Right renal cortex interstitium (tissue), 3 donors: ENCODE measurements at places on chromosomes 5 and 9.

DNA sequence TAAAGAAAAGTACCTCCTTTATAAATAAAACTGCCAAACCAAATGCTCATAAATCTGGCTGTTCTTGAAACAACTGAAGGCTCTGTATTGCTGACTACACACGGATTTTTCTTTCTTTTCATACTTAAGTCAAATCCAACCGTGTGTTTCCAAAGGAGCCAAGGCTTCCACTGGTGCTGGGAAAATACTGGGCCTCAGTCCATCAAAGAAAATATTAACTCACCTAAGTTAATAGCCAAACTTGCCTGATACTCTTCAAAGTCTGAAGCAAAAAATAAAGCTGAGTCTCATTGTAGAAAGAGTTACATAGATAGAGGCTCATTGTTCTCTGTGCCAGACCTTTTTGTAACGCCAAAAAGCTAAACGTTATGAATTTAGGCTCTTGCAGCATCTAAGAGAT is 350.4 kb upstream of the CDH9 start:
- DNase-seq = no peak

DNA sequence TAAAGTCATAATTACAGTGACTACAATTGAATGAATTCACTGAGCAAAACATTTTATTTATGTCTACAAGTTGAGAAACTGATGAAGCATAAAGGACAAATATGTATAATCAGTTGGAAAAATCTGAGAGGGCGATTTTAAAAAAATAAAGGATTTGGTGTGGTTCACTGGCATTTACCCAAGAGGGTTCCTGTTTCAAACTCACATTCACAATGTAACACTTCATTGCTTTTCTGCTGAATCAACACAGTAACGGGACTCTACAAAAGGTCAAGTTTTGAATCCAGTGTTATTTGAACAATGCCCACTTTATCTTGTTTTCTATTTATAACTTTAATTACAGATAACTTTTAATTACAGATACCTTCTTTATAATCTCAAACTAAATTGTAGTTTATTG is 138.6 kb downstream of the NUDT12 start:
- DNase-seq = no peak

DNA sequence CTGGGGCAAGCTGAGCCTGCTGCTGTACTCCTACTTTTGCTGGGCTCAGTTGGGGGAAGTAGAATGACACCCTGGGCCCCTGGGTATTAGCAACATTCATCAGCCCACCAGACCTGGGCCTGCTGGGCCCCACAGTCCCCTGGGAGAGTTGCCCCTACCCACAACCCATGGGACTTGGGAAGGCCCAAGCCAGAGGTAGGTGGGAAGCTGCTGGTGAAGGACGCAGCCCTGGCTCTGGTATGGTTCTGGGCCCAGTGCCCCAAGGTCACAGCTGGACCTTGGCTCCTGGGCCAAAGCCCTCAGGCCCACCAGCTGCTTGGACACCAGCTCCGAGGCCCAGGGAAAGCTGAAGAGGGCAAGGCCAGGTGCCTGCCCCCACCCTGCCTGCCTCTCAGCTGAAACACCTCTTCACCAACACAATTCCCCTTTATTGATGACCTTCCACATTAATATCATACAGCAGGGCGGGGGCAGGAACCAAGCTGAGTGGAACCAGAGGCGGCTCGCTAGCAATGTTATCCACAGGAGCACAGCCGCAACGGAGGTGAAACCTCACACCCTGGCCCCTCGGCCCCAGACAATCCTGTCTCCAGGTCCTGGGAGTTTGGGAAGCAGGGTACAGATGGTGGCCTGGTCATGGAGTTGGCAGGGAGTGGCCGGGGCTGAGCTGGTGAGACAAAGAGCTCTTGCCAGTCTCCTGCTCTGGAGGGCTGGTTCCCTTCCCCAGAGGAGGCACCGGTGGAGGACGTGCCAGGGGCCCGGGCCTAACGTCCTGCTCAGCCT is 13.7 kb downstream of the DOLPP1 start:
- no peak for DNase-seq

- DNase-seq = no peak
Measured at GRCh38 chr9:38687389-38687842, 32.5 kb downstream of the FAM240B start.

GRCh38 chr5:5061836-5062235 is 78.3 kb upstream of the ADAMTS16 start:
- no peak for DNase-seq

DNA sequence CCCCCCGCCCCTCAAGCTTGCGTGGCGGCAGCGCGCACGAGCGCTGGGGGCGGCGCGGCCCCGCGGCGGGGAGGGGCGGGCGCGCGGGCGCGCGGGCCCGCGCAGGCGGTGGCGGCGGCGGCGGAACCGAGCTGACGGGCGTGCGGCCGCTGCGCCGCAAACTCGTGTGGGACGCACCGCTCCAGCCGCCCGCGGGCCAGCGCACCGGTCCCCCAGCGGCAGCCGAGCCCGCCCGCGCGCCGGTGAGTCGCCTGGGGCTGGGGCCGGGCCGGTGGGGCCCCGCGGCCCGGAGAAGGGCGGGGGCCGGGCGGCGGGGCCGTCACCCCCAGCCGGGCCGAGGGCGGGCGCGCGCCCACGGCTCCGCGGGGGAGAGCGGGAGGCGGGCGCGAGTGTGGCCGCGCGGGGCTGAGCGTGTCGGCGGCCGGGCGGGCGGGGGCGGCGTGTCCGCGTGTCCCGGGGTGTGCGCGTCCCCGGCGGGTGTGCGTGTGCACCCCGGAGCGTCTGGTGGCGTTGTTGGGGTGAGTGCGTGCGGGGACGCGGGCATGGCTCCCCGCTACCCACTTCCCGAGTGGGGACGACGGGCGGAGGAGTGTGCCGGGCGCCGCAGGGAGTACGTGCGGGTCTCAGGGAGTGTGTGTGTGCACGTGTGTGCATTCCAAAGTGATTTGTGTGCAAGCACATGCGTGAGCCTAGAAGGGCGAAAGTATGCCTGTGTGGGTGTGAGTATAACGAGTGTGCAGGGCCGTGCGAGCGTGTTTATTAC is at the start of gene NEK6:
Gene NEK6, plus strand, starts transcription at position 106 of the 763 bp plus-strand sequence. CDS start 44,016 bp downstream, outside the sequence.
- no peak for DNase-seq

DNA sequence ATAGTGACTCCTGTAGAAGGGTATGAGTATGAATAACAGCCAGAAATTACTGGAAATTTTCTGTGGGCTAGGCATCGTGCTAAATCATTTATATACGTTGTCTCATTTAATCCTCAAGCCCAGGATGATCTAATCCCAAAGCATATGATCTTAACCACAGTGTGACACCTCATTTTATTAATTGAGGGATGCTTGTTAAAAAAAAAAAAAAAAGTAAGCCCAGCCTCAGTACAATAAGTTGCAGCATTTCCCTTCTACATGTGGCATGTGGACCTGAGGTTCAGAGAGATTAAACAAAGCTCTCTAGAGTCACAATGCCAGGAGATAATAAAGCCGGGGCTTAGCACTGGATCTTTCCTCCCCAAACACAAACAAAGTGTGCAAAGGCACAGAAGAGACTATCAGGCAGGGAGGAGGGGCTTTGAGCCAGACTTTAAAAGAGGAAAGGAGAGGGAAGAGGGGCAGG is 49.5 kb downstream of the KLF4 start:
- no peak for DNase-seq

DNA sequence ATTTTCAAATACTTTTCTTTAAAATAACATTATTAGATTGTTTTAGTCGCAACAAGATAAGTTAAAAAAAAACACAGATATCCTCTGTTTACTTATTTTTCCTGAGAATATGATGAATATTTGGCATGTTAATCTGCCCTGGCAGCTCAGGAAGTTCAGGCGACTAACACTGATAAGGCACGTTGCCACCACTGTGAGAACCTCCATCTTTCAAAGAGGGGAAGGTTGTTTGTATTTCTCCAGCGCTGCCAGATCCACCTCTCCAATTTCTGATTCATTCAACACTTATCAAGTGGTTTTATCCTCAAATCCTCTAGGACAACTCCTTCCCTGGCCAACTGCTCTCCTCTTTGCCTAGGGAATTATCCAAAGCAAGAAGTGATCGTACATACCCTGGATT is 21.8 kb downstream of the CTNNAL1 start:
- no peak for DNase-seq

DNA sequence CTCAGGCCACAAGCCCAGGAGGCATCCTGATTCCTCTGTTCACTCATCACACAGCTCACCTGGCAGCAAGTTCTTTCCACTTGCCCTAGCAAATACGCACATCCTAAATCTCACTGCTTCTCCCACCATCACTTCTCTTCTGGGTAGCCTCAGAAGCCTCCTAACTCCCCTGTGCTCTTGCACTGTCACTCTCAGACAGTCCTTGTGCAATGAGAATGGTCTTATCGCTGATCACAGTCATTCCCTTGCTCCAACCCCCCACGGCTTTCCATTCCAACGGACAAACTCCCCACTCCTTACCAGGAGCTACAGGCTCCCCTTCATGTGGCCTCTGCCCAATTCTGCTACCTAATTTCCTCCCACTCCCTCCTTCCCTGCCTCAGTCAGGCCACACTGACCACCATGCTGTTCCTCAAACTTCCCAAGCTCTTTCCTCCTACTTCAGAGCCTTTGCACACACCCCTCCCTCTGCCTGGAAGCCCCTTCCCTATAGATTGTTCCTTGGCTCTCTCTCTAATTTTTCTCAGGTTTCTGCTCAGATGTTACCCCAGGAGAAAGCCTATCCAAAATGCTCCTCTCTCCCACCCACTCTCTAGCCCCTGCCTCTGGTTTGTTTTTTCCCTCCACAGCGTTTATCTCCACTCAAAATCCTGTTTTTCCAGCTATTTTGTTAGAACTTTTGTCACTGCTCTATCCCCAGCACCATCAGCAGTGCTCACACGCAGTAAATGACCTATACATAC is 34.1 kb upstream of the TNFAIP8 start:
- DNase-seq = no peak

DNA sequence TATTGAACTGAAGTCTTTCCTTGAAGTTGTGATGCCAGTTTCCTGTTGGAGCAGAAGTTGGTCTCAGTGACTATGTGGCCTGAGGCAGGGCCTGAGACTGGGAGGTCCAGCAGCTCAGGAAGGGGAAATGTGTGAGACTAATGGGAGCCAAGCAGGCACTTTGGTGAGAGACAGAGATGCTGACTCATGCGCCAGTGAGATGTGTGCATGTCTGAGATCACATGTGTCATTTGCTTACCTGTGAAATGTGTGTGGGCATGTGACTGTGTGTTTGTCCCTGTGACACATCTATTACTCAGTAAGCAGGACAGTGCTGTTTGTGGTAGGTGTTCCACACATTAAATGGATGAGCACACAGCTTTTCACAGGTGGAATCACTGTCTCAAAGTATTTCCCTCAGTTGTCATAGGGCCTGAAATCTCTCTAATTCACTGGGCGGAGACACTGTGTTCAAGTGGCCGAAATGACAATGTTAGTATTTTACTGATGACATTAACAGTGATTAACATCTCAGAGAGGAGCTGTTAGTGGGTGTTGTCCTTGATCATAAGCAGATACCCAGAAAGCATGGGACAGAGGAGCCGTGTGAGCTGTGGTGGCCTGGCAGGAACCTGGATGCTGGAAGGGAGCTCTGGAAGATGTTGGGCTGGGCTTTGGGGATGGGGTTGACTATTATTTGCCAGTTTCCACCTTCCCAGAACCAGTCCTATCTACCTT is 7.4 kb downstream of the NPR2 start:
- DNase-seq = no peak

DNA sequence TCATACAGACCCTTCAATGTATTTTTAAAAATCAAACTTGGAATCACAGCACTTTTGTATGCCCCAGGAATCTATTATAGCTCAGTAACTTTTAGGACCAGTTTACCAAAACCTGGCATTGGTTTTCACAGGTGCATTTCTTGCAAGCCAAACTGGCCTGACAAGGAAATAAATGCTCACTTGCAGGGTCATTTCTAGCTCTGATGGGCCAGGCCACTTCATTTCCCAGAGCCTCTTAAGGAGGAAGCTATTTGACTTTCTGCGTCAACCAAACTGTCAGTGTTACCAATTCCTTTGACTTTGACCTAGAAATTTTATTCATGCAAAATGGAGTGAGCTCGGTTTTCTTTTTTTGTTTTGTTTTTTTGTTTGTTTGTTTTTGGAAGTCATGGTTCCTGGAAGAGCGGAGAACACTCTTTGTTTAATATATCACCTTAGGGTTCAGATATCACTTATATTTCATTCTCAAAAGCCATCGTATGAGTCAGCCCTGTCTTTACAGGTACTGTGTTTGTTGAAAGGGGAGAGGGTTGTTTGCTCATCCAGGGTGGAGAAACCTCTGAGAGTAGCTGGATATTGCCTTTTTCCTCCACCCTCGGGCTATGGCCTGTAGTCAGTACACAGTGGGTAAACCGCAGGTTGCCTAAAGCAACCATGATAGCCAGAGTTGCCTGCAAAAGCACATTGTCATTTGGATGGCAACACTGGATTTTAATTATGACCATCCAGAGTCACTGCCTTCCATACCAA is 58.9 kb downstream of the GNA14 start:
- no peak for DNase-seq

DNA sequence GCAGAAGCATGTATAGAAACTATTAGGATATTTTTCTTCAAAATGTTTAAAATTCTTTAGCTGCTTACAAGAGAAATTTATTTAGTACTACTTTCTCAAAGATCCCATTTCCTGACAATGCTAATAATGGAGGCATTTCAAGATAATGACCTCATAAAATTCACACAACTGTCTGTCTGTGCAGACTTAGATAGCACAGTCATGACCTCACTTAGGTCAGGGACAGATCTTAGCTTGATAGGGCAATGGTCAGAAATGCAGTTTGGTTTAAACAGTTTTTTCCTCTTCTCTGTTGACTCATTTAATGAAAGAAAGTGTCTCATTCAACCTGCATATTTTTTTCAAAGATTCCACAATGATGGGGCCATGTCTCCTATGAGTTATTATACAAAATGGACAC is 128.4 kb downstream of the GRIA1 start:
- DNase-seq = no peak

DNA sequence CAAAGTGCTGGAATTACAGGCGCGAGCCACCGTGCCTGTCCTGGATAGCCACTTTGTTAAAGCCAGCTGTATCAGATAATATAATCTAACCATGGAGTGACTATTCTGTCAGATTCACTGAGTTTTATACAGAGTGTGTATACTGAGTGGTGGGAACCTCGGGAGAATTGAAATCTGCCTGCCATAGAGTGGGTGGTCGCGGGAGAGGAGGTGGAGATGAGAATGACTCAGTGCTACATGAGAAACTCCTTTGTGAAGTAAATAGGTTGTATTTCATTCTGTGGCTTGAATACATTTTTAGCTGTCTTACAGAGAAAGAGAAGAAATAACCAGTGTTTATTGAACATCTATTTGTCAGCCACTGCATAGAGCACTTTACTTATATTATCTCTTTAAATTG is 26.4 kb downstream of the ATP6V0E1 start:
- no peak for DNase-seq

DNA sequence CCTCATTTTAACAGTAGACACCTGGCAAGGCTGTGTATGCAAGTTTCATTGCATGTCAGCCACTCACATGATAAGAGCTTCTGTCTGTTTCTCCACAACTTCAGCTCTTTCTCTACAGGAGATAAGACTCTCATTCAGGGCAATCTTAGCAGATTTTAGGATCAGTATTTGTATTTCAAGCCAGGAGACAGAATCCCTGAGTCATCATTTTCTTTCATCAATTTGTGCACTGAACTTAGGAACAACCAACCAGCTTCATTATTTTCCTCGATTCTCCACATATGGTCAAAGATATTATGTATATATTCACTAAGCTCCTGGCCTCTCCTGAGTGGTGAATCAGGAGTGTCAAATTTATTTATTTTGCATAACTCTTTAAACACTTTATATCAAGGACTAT is 181.8 kb upstream of the CCNH start:
- DNase-seq = no peak
